DMS153 (cell line): ENCODE measurements at places on chromosomes 2 and 18.

GRCh38 chr2:136783856-136784255 lies 18.5 kb downstream of the THSD7B start:
- DNase-seq: no peak

- DNase-seq: no peak
These were observed 728.6 kb downstream of the SLC4A3 start for GRCh38 chr2:220356076-220356475.

GRCh38 chr2:204313256-204313655 lies 232.0 kb upstream of the PARD3B start:
- no peak for DNase-seq

DNA sequence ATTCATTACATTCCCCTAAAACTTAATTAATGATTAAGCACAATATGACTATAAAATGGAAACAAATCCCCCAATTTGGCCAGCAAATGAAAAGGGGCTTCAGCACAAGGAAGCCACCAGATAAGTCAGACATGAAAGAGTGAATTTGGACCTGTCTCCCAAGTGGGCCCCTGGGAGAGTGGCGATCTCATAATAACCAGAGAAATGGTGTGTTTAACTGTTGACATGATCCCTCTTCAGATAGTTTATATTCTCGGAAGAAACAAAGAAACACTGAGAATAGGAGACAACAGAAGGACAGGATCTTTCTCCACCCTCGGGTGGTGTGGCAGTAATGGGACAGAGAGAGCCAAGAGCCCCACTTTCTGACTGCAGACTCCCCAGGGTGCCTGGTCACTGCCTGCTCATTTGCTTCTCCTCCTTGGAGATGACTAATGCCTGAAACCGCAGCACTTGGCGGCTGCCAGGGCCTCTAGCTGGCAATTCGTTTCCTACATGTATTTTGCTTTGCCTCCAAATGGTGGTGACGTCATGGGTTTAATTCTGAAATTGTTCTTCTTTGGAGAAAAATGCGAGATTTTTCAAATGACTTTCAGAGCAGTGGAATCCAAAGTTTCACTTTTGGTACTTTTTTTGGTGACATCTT lies 46.4 kb upstream of the SPP2 start:
- DNase-seq: no peak

DNA sequence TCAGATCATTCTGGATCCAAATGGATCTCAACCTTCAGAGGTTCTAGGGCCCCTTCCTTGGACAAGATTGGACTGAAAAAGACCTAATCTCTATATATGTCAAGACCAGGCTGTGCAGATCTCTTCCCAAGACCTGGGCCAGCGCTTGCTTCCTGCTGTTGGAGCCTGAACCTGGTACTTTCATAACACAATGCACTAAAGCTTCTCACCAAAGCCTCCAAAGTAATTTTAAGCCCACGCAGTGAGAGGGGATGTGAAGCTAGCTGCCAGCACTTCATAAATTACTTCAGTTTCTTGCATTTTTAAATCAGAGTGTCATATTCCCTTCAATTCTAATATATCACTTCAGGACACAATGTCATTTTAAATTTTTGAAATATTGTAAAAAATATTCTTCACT lies 50.7 kb downstream of the LRRC30 start:
- DNase-seq: no peak

GRCh38 chr2:139721411-139721995 lies 941.3 kb upstream of the NXPH2 start:
- peak; percentile 20 for DNase-seq

GRCh38 chr2:210954386-210954907 lies 398.0 kb downstream of the CPS1 start:
- no peak for DNase-seq

DNA sequence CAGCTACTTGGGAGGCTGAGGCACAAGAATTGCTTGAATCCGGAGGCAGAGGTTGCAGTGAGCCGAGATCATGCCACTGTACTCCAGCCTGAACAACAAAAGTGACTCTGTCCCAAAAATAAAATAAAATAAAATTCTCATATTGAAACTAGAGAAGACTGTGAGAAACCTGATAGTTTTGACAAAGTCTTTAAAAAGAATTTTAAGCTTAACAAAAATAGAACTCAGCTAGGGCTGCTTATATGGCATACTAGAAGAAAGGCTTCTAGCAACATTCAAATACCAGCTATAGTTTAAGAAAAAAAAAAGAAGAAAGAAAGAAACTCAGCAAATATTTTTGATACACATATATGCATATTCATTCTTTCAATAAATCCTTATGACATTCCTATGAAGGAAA lies 13.6 kb downstream of the HADHA start:
- no peak for DNase-seq

- no peak for DNase-seq
These were observed 92.7 kb downstream of the VWC2L start for GRCh38 chr2:214503568-214503967.

DNA sequence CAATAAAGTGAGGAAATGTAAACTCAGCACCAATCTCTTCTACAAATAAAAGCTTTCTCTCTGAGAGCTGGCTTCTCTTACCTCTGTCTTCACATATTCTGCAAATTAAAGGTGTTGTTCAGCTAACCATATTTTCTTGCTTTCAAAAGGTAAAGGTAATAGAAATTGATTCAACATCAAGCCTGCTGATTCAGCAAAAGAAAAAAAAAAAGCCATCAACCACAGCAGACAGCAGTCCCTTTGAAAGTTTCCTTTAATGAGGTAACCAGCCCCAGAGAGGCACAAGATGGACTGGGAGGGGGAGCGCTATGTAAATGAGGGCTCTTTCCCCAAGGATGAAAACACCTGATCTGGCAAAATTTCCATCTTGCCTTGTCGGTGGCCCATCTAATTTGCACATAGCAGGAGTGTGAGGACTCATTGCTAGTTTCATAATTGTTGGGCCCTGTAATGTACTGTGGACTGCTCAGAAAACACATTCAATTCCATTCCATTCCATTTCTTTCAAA lies 154.9 kb upstream of the SOX11 start:
- DNase-seq: no peak

- DNase-seq: no peak
These were observed 25.5 kb upstream of the SEC11C start for GRCh38 chr18:59114160-59114559.

GRCh38 chr18:80173060-80173459 lies 64.0 kb downstream of the ADNP2 start:
- DNase-seq: no peak

DNA sequence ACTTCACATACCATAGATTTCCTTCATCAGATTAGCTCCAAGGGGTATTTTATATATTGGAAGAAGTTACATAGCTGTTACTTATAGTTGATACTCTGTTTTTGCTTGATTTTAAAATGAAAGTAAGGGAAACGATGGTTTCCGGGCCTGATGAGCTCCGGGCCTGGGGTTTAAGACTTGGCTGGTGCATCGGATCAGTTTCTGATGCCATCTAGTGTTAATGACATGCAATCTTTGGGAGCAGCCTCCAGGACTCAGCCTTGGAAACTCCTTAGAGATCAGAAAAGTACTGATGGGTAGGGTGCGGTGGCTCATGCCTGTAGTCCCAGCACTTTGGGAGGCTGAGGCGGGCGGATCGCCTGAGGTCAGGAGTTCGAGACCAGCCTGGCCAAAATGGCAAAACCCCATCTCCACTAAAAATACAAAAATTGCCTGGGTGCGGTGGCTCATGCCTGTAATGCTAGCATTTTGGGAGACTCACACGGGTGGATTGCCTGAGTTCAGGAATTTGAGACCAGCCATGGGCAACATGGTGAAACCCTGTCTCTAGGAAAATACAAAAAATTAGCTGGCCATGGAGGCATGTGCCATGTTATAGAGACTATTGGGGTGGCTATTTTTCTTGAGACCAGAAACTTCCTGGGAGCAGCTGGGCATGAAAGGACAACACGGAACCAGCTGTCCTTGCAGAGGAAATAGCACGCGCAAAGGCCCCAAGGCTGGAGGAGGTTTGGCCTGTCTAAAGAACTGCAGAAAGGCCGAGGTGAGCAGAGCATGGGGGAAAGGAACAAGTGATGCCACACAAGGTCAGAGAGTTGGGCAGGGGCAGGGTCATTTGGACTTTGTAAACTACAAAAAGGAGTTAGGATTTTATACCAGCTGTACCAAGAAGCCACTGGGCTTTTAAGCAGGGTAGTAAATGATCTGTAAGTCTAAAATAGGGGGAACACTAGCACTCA lies 46.9 kb upstream of the CNOT11 start:
- peak; percentile 52 for DNase-seq

DNA sequence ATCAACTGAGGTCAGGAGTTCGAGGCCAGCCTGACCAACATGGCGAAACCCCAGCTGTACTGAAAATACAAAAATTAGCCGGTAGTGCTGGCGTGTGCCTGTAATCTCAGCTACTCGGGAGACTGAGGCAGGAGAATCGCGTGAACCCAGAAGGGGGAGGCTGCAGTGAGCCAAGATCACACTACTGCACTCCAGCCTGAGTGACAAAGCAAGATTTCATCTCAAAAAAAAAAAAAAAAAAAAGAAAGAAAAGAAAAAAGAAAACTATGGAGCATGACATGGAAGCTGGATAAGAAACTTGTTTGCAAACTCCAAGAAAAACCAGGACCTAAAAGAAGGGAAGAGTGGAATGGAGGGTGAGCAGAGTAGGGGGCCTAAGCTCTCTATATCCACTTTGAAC lies 1.9 kb upstream of the CHMP1B start:
- DNase-seq: no peak

DNA sequence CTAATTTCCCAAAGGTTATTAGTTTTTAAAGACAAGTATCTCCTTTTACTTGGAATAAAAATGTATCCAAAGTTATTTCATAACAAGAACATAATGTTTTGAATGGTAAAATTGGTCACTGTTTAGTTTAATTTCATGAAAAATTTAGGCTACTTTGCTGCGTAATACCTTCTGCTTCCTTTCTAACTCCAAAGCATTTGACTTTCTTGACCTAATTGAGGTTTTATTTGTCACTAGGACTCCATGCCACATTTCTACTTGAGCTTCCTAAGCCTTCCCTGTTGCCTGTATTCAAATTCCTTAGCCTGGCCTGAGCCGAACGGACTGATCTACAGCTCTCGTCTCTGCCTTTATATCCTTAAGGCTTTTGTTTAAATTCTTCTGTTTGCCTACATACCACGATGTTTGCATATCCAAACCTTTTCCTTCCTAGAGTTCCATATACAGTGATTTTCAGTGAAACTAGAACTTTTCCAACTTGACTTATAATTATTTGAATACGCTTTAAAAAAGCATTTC lies 25.1 kb downstream of the ARMC9 start:
- DNase-seq: no peak

DNA sequence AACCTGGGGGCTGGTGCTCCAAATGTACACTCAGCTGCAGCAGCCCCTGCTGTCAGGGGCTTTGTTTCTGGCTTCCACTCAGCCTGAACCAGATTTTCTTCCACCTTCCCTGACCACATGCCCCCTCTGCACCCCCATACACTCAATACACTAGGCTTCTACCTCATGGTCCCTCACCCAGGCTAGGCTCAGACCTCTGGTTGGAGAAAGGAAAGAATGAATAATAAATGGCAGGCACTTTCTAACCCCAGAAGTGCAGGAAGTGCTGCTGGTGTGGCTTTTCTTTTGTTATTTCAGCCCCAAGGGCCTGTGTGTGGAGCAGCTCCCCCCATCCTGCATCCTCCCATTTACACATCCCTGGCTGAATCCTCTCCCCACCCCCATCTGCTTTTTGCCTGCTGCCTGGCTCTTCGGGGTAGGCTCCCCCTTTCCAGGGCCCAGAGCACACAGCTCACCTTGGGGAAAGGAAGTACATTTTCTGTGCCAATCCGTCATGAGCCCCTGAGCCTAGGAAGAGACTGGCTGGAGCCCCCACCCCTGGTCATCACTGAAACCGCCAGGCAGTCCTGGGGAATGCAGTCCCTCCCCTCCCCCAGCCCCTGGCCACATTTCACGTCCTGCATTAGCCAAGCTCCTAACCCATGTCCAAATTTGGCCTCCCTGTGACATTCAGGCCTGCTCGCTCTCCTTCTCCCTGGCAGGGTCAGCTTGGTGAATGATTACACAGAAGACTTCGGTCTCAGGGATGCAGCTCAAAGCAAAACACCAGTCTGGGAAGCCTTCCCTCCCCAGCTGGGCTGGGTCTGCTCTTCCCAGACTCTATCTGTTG lies 2.6 kb downstream of the DYSF start:
- DNase-seq: peak; percentile 41

DNA sequence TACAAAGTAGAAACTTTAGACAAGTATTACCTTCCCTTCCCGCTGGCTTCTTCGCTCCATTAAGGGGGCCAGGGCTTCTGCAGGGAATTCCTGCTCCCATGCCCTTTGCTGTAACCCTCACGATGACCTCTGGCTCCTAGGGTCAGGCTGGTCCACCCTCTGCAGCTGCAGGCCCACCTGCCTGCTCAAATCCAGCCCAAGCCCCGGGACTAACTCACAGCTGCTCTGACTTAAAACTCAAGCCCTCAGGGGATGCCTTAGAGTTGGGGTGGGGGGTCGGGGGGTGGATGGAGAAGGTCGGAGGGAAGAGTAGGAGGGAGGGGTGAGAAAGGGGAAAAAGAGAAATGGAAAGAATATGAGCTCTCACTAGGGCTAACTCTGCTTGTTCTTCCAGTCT lies 4.9 kb downstream of the IGFBP5 start:
- DNase-seq: no peak

- DNase-seq: no peak
These were observed 6.2 kb downstream of the APOB start for GRCh38 chr2:21037671-21038108.

- DNase-seq: no peak
These were observed 119.3 kb upstream of the SIX3 start for GRCh38 chr2:44822174-44822573.

GRCh38 chr2:211408483-211408891 lies 852.1 kb downstream of the CPS1 start:
- peak; percentile 31 for DNase-seq

GRCh38 chr2:221517146-221517695 lies 54.9 kb downstream of the EPHA4 start:
- DNase-seq: no peak

DNA sequence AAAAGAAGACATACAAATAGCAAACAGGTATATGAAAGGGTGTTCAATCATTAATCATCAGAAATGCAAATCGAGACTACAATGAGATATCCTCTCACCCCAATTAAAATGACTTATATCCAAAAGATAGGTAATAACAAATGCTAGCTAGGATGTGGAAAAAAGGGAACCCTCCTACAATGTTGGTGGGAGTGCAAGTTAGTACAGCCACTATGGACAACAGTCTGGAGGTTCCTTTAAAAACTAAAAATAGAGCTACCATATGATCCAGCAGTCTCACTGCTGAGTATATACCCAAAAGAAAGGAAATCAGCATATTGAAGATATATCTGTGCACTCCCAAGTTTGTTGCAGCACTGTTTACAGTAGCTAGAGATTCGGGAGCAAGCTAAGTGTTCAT lies 271.5 kb downstream of the MBD5 start:
- no peak for DNase-seq

- no peak for DNase-seq
These were observed 73.4 kb downstream of the DTNA start for GRCh38 chr18:34783501-34783900.

- no peak for DNase-seq
These were observed 40.4 kb downstream of the SYT4 start for GRCh38 chr18:43236921-43237320.
